Stimulated activated CD4-positive, alpha-beta T cell treated with anti-CD3 and anti-CD28 coated beads, Interleukin-1b, Interleukin-23, amount 100 ng/mL, for 24 hours (primary cell): ENCODE measurements at places on chromosomes 3 and 15.

GRCh38 chr3:2360815-2361214 is 262.1 kb downstream of the CNTN4 start:
- DNase-seq = no peak

GRCh38 chr3:31255007-31255581 is 277.6 kb upstream of the STT3B start:
- no peak for DNase-seq

DNA sequence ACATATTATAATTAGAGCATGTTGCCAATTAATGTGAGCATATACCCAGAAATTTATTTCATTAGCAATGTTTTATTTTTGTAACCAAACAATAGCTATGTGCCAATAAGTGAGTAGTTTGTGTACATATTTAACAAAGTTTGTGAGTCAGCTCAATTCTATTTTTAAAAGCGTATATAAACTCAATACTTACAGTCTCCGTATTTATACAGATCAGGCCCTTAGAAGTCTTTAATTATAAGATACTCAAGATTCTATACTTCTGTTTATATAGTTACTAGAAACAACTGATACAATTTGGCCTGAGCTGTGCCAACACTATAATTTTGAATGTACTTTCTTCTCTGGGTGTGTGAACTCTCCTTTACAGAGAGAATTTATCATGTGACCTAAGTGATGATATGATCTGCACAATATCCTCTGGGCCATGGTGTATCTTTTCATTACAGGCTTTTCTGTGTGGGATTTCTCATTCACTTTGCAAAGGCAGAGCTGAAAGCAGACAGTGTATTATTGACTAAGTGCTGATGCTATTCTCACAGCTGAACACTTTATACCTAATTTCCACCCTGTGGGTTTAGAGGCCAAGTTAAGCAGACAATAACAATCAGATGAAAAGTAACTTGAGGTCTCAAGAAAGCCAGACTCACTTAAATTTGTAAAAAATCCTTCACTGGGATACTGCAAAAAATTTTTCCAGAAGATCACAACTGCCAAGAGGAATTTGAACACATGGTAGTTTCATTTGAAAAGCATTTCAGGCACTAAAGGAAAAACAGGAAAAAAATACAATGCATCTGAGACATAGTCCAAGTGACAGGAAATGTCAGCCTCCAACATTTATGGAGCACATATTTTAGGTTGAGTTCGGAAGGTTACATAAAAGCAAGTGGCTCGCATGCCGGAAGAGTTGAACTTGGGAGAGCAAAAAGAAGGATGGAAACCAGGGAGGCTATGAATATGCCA is 277.9 kb upstream of the SEMA6D start:
- DNase-seq = no peak

DNA sequence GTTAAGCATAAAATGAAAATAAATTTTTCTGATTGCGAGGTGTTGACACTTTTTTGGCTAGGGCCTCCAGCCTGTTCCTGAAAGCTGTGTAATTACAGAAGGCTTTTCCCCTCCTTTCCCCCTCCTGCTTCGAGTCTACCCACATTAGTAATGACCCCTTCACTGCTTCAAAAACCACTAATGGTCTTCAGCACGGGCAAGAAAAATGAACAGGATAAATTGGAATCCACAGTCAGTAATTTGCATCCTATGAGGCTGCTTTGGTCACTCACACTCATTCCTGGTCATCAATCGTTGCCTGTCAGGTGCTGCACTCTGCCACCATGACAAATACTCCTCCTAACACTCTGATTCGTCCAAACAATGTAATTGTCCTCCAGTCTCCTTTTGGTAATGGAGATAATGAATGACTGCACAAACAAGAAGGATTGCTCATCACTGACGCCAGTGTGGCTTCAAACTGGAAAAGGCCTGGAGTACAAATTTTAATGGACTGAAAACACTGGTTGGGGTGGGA is 148.6 kb downstream of the MEIS2 start:
- DNase-seq = no peak

DNA sequence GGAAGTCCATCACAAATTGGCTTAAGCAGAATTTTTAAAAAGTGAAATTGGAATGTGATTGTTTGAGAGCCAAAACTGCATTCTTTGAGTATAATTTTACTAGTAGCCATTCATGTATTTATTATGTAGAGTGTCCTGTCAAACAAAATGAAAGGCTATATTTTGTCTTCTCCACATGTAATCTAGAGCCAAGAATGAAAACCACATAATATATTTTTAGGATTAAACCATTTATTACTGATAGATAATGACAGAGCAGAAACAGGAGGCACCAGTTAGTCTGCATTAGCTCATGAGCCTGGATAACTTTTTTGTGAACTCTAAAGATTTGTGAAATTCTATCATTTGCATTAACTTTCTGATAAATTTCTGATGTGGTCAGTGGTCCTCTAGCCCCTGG is 130.2 kb downstream of the FILIP1L start:
- no peak for DNase-seq

DNA sequence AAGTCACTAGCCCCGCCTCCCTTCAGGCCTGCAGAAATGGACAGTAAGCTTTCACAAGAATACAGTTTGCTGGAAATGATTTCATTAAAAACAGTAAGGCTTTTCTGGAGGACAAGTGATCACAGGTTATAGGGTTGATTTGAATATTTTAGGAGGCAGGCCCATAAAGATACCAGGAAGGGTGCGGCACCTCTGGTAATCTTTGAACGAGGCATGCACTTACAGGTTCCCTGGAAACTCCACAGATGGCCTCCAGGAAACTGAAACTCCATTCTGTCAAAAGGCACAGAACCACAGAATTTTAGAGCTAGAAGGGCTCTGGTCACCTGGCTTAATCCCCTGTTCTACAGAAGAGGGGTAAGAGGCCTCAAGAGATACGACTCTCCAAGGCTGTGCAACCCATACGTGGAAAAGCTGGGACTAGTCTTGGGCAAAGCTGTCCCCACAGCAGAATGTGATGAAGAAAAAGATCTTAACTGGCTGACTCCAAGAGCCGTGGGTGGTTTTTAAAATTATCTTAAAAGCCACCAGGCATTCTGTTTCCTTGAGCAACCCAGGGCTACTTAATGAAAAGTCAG is 1.2 kb downstream of the STARD5 start:
- no peak for DNase-seq

- DNase-seq = no peak
These were observed 2.4 kb downstream of the ATP1B3 start for GRCh38 chr3:141878817-141879216.

DNA sequence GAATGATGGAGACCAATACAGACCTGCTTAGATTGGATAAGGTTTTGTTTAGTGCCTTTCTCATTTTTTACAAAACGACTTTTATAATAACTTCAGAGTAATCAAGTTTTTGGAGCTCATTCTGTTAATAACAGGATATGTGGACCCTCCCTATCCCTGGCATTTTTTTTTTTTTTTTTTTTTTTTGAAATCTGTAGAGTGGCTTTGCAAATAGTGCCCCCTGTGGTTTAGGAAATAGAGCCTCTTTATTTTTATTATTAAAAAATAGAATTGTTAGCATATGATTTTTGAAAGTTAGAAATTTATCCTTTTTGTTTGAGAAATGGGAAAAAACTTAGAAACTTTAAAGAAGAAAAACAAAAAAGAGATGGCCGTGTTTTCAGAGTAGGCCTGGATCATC is 11.4 kb downstream of the SKIL start:
- DNase-seq = no peak

DNA sequence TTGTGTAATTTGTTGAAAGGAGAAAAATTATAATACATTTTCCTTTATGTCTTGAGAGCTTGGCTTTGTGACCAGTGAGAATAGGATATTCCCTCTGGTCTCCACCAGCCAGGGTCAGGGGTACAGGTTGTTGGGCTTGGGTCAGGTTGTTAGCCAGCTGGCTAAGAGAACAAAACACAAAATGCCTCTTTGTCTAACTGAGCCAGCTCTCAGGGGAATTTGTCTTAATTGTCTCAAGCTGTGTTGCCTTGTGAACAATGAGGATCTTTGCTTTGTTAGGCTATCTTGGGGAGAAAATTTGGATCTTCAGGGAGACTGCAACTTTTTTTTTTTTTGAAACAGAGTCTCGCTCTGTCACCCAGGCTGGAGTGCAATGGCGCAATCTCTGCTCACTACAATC is 17.7 kb upstream of the GK5 start:
- no peak for DNase-seq

DNA sequence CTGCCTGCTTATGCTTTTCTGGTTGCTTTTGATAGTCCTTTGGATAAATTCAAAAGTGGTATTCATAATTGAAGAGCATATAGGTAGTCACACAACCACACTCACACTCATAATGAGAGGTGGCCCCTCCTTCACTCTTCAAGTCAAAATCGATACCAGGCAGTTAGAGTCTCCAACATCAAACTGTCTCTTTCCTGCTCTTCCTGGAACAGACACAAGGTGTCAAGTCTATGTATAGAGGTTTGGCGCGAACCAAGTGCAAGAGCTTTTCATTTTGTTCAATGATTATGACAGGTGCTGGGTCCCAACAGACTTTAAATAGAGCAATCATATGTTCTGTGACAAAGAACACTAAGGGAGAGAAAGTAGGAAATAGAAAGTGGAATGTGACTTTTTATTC is 29.9 kb upstream of the RGMA start:
- DNase-seq = no peak

DNA sequence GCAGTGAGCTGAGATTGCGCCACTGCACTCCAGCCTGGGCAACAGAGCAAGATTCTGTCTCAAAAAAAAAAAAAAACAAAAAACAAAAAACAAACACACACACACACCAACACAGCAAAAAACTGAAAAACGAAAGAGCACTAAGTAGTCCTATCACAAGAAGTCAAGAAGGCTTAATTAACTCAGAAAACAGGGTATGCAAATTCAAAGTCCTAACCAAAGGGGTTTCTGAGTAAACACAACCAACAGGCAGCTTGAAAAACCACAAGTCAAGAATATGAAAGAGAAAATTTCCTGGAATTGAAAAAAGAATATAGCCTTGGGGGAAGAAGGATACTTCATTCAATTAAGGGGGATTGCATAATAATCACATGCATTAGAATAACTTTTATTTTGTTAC is 37.7 kb upstream of the PARP14 start:
- no peak for DNase-seq
